ENCODE measurements at places on chromosomes 12 and 14. TPM values are rescaled to one million over a fixed set of nuclear protein-coding genes. Genes with fewer than 3 reads are reported as not detected.

Gene TEX22
- 0.08 TPM for total RNA-seq

Gene LGR5
- total RNA-seq = 0.98 TPM

Gene TMTC1
- total RNA-seq = 1.2 TPM

Gene ZNF26
- 9.5 TPM for total RNA-seq

- no peaks in the 10 kb centered on the region for H3K27me3 ChIP-seq
- no peak overlapping the region for H3K4me3 ChIP-seq
- no peak overlapping the region for H3K27ac ChIP-seq
- H3K4me1 ChIP-seq = no peaks in the 10 kb centered on the region
Observed at GRCh38 chr12:71283883-71284282, 126.1 kb upstream of the TSPAN8 start.

DNA sequence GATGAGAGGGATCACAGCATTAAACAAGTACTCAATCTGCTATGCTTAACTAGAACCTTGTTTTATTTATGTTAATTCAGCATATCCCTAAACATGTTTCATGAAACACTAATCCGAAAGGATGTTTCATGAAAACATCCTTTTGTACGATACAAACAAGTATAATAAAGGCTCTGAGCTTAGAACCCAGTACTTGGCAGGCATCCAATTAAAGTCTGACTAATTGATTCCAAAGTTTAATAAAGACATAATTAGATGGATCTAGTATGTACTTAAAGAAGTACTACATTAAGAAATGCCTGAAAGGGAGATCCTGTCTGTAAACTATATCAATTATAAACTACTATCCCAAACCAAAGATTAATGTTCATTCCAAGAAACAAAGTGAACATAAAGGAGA, 51.8 kb downstream of the SCAF11 start:
- no peak overlapping the region for H3K27ac ChIP-seq
- H3K27me3 ChIP-seq = no peaks in the 10 kb centered on the region
- no peak for DNase-seq
- no peaks in the 10 kb centered on the region for H3K4me1 ChIP-seq

GRCh38 chr12:64064240-64064639, 157.9 kb downstream of the KICS2 start:
- H3K27me3 ChIP-seq = no peaks in the 10 kb centered on the region
- no peaks in the 10 kb centered on the region for H3K4me1 ChIP-seq
- no peak overlapping the region for H3K4me3 ChIP-seq
- H3K36me3 ChIP-seq = no peaks in the 10 kb centered on the region
- H3K27ac ChIP-seq = no peak overlapping the region
- no peak for DNase-seq

DNA sequence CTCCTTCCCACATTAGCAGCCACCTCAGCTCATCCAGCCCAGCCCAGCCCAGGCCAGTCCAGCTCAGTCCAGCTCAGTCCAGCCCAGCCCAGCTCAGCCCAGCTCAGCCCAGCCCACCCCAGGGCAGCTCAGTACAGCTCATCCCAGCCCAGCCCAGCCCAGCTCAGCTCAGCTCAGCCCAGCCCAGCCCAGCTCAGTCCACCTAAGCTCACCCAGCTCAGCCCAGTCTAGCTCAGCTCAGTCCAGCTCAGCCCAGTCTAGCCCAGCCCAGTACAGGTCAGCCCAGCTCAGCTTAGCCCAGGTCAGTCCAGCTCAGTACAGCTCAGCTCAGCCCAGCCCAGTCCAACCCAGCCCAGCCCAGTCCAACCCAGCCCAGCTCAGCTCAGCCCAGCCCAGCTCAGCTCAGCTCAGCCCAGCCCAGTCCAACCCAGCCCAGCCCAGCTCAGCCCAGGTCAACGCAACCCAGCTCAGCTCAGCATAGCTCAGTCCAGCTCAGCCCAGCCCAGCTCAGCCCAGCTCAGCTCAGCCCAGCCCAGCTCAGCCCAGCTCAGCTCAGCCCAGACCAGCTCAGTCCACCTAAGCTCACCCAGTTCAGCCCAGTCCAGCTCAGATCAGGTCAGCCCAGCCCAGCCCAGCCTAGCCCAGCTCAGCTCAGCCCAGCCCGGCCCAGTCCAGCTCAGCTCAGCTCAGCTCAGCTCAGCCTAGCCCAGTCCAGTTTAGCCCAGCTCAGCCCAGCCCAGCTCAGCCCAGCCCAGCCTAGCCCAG, 63.0 kb downstream of the TMEM121 start:
- H3K4me1 ChIP-seq = no peaks in the 10 kb centered on the region
- H3K4me3 ChIP-seq = no peak overlapping the region
- H3K27ac ChIP-seq = no peak overlapping the region
- H3K27me3 ChIP-seq = no peaks in the 10 kb centered on the region
- H3K36me3 ChIP-seq = no peaks in the 10 kb centered on the region

- DNase-seq = no peak
- H3K4me3 ChIP-seq = no peak overlapping the region
- no peak overlapping the region for H3K27ac ChIP-seq
- H3K4me1 ChIP-seq = no peaks in the 10 kb centered on the region
Observed at GRCh38 chr12:109493938-109494337, 16.5 kb downstream of the UBE3B start.

GRCh38 chr12:8996682-8997405, 7.5 kb downstream of the KLRG1 start:
- no peak for DNase-seq
- H3K4me3 ChIP-seq = no peak overlapping the region
- no peaks in the 10 kb centered on the region for H3K4me1 ChIP-seq
- H3K27ac ChIP-seq = no peak overlapping the region
- no peaks in the 10 kb centered on the region for H3K27me3 ChIP-seq

- H3K27ac ChIP-seq = no peak overlapping the region
- H3K27me3 ChIP-seq = no peaks in the 10 kb centered on the region
- no peaks in the 10 kb centered on the region for H3K36me3 ChIP-seq
- no peak for DNase-seq
Observed at GRCh38 chr12:54933376-54933775, 51.2 kb downstream of the TESPA1 start.

DNA sequence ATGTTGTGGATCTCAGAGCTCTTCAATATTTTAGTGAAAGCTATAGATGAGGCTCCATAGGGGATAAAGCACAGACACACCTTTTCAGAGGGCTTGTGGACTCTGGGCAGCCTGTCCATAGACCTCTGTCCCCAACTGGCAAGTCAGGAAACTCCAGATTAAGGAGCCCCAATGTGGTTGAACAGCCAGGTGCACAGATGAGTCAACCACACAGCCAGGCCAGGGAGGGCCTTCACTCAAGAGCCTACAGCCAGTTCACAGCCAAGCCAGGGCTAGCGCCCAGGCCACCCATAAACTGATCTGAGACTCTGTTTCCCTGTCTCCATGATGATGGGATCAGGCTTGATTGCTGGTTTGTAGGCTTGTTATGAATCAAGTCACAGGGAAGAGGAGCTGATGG, 1.0 kb upstream of the BDKRB2 start:
- H3K4me1 ChIP-seq = peaks cover 4% of the 10 kb centered on the region
- H3K4me3 ChIP-seq = no peak overlapping the region
- no peak overlapping the region for H3K27ac ChIP-seq
- H3K27me3 ChIP-seq = peaks cover 3% of the 10 kb centered on the region
- DNase-seq = no peak
- H3K36me3 ChIP-seq = no peaks in the 10 kb centered on the region
